ENCODE measurements at places on chromosomes 3 and 15.
A peak's percentile ranks its signal among the peaks of the same experiment; 100 is the strongest.

DNA sequence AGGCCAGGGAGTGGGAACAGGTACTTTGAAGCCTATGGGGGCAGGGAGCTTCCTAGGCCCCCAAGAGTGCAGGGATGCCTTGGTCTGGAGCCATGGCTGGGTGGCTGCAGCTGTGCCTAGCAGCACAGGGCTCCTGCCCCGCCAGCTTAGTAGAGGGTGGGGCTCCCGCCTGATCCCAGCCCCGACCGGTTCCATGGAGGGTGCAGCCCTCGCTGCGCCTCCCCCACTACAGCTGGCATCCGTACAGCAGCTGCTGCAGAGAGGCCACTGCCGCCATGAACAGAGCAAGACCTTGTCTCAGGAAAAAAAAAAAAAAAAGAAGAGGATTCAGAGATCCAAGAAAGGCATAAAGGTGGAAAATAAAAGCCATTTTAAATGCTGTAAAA lies 277.2 kb downstream of the UBE2E2 start:
- no peak for DNase-seq

DNA sequence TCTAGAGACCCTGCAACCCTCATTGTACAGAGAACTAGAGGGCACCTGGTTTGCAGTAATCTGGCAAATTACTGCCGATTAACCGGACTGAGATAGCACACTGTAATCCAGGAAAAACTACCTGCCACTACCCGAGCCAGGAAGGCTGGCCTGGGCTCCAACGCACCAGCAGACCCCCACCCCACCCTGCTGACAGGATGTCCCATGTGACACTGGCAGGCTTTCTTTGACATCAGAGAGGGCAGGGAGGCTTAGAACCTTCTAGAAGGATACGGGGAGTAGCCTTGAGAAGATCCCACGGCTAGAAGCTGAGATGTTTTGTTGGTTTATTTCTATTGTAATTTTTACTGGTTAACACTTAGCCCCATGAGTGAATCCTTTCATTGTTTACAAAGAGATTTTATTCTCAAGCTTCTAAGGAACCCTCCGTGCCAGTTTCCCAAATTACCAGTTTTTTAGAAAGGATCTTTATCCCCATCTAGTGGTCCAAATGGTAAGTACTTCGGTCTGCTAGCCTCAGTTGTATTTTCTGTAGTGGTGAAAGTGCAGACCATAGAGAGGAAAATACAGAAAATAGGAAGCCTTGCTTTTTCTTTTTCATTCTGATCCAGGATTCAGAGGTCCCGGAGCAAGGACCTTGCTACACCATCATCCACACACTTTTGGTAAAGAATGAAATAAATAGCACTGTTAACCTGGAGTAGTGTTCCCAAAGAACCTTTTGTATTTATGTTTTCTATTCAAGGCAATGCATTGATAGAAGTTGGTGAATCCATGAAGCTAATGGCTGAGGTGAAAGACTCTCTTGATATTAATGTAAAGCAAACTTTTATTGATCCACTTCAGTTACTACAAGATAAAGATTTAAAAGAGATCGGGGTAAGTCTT lies 81.9 kb upstream of the ADAMTSL3 start:
- DNase-seq, result no peak

DNA sequence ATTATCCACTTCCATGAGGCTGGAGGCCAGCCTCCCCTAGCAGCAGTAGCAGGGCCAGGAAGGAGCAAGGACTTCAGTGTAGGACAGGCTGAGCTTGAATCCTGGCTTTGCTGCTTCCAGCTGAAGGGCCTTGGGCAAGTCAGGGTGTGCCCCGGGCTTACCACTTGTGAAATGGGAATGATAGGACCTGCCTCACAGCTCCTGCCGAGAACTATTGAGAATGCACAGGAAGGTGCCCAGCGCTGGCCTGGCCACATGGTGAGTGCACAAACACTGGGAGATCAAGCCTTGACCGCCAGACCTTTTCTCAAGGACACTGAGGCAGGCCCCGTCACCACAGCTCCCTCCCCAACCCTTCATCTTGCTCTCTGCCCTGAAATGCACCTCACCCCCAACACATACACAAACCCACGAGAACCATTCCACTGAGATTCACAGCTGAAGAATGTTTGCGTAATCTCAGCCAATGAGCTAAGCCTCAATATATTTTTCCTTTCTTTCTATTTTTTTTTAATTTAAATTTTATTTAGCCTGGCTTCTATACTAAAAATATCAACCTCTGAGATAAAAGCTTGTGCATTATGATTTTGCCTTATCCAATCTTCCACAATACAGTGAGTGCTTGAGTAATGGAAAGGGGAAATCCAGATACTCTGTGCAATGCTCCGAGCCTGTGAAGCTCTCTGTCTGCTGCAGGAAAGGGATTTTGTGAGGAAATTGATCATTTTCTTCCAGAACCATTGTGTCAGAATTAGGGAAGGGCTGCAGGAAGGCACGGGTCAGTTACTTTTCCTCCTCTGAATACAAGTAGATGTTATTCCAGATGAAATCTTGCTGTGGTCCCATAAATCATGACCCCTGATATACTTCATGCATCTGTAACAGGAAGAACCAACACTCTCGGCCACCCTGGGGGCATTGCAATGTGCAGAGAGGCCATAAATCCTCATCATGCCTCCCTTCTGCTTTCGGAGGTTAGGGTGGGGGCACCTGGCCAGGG lies 193.9 kb downstream of the TLE3 start:
- DNase-seq, result no peak

DNA sequence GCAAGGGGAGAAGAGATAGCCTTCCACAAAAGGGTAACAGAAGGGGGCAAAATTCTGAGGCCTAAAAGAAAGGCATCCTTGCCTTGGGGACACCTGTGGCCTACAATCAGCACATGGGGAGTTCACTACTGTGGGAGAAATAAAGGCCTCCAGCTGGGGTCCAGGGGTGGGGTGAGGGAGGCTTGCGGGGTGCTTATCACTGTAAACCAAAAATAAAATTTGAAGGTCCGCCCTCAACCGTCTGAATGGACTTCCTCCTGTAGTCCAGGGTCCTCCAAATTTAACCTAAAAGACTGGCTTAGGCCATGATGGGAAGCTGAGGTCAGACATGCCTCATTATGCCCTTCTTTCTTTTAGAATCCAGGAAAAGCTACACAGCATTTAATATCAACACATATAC lies 2.1 kb upstream of the POLR2M start:
- DNase-seq, result no peak

GRCh38 chr3:127745656-127746399 lies 73.1 kb downstream of the ABTB1 start:
- DNase-seq, result no peak

DNA sequence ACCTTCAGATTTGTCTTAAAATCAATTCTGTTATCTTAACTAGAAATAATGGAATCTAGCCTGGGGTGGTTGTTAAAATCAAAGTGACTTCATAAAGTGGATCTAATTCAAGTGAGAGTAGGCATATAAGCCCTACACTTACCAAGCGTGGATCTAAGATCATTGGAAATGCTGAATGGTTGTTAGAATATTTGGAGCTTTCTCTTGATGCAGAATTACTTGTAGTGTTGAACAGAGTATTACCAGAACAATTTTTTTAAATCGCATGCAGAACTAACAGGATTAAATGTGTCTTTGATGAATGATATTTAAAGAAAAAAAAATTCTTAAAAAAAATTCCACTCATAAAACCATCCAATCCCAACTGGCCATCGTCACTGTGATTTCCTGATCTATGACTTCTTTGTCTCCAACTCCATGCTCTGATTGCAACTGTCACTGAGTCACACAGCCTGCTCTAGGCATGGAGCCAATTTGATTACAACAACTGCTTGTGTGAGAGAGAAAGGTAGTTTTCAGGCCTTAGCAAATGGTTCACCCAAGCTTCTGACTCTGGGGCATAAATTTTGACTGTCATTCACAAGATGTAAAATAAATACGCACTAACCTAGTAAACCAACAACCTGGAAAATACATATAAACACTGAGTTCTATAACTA lies 25.9 kb upstream of the SPRED1 start:
- DNase-seq, result no peak

- DNase-seq, result peak; percentile 43
Observed at GRCh38 chr15:64651601-64652191, 123.7 kb downstream of the RBPMS2 start.

GRCh38 chr15:65818927-65819562 lies 27.0 kb upstream of the DENND4A start:
- DNase-seq, result no peak

- no peak for DNase-seq
Observed at GRCh38 chr3:9861626-9862130, 17.9 kb upstream of the RPUSD3 start.

- DNase-seq, result peak; percentile 44
Observed at GRCh38 chr15:91099616-91099994, 452 bp upstream of the SV2B start.

DNA sequence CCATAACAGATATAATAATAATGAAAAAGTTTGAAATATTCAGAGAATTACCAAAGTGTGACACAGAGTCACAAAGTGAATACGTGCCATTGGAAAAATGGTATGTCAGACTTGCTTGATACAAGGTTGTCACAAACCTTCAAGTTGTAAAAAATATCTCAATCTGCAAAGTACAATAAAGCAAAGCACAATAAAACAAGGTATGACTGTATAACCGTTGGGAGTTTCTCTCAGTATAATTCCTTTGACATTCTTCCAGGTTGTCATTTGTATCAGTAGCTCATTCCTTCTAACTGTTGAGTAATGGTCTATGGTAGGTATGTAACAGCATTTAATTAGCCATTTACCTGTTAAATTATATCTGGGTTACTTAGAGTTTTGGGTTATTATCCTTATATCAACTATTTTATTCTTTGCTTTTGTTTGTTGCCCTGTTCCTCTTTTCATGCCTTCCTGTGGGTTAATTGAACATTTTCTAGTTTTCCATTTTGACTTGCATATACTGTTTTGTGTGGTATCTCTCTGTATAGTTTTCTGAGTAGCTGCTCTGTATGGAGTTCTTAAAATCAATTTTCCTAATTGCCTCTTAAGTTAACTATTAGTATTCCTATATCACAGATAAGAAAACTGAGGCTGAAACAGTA lies 112.5 kb downstream of the SUCNR1 start:
- DNase-seq, result no peak

DNA sequence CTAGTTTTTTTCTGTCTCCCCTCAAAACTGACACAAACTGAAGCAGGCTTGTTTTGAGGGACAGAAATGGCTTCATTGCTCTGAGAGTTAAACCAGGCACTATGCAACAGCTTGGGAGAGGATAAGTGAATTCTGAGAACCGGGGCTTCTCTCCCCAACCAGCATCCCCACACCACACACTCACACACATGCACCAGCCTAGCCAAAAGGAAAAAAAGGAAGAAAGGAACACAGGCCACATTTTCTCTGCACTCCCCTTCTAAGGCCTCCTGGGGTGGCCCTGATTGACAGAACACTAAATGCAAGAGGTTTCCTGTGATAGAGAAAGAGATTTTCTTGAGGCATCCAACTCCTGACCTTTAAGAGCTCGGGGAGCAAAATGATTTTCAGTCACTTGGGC lies 177.5 kb downstream of the TLE3 start:
- no peak for DNase-seq

DNA sequence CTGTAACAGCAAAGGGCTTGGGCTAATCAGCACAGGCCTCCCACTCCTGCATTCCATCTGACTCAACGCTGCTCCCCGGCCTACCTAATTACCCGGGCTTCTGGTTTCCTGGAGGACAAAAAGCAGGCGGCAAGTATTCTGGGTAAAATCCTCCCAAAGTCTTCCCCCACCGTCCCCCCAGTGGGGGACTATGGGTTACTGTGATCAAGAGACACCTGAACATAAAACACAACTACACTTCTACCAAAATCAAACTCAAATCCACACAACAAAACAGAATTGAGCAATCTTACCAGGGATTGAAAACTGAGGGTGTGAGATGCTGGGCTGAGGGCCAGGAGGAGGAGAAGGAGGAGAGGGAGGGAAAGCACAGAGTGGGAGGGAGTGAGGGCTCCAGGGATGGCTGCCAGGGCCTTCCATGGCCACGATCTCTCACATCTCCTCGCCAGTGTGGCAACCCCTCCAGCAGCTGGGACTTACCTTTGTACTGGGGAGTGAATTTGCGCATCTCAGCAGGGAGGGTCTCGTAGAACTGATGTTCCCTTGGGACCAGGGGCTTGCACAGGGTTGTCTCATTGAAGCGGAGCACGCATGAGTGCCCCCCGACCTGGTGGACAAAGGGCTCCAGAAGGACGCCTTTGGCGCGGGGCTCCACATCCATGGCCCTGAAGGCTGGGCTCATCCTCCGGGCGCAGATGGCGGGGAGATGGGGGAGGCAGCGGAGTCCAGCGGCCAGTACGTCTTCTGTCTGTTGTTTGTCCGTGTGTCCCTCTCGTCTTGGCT lies 9.1 kb upstream of the NCKIPSD start:
- no peak for DNase-seq

GRCh38 chr3:153595186-153595815 lies 433.3 kb downstream of the RAP2B start:
- DNase-seq, result no peak

- DNase-seq, result no peak
Observed at GRCh38 chr3:160754371-160754854, 1.6 kb upstream of the PPM1L start.

GRCh38 chr3:127784283-127784682 lies 38.0 kb downstream of the MGLL start:
- DNase-seq, result no peak

DNA sequence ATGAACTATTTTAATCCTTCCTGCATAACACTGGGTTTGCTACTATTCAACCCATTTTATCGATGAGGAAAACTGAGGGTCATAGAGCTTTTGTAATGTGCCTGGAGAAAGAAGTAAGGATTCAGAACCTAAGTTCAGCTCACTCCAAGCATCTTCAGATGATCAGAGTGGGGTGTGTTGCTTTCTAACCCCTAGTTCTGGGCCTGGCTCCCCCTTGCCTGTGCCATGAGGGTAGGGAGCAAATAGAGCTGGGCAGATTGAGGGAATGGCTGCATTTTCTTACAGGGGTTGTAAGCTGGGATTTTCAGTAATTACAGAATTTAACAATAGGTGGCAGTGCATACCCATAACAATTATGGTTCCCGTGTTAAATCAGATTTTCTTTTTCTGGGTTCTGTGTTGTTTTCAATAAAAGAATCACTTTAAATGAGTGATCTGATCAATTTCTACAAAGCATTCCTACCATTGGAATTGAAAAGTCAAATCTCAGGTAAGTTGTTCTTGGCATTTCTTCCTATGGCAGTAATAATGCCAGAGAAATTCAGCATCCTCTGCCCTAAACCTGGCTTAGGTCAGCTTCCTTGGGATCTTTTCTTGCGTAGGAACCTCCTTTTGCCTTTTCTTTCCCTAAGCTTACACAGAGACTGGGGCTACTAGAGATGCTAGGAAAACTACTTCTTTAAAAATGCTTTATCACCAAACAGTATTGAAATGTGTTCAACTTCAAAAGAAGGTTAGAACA lies 103.8 kb upstream of the IL12A start:
- DNase-seq, result no peak
